ENCODE measurements at places on chromosomes 12 and 14.

DNA sequence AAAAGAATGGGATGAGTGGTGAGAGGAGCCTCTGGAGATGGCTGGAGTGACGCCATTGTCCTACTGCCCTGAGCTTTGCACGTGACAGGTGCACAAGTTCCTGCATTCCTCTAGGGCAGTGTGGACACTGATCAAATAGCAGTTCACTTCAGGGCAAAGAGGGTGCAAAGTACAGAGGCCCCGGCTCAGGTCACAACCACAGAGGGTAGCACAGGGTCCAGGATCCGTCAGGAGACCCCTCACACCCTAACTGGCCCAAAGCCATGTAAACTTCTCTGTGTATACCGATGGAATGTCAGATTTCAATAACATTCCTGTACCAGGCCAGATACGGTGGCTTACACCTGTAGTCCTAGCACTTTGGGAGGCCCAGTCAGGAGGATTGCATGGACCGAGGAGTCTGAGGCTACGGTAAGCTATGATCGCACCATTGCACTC, 10.4 kb upstream of the FBLN5 start:
- DNase-seq = no peak

GRCh38 chr12:59734371-59734770, 138.5 kb downstream of the SLC16A7 start:
- no peak for DNase-seq

- DNase-seq = no peak
Measured at GRCh38 chr12:130932061-130932930, 21.4 kb upstream of the ADGRD1 start.

GRCh38 chr14:74301594-74302151, 1.1 kb downstream of the ABCD4 start:
- DNase-seq = no peak

- DNase-seq = peak; percentile 78
Measured at GRCh38 chr12:10721651-10722501, 1.2 kb downstream of the YBX3 start.

DNA sequence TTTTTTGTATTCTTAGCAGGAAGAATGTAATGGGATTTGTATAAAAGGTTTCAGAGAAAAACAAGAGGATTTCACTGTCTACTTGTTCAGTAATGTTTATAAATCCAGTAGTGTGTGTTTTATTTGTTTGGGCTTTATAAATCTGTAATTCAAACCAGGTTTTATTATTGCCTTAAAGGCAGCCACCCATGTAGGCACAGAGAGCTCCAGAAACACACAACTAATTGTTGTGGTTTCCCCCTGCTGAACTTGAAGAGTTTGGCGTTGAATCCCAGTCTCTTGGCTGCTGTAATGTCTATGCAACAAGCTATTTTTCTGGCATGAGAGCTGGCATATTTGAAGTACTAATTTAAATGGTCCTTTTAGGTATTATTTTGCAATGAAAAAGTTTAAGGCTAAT, 63.4 kb upstream of the SLCO1C1 start:
- DNase-seq = no peak

DNA sequence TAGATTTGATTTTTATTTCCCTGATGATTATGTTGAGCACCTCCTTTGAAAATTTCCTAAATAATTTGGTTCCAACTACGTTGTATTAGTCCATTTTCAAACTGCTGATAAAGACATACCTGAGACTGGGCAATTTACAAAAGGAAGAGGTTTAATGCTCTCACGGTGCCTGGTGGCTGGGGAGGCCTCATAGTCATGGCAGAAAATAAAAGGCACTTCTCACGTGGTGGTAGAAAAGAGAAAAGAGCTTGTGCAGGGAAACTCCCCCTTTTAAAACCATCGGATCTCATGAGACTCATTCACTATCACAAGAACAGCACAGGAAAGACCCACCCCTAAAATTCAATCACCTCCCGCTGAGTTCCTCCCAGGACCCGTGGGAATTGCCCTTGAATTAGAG, 372.3 kb downstream of the RPL10L start:
- DNase-seq = no peak
